ENCODE measurements at places on chromosomes 4 and X. TPM values are rescaled to one million over a fixed set of nuclear protein-coding genes. Genes with fewer than 3 reads are reported as not detected.

The TRIM60 gene
- total RNA-seq, result not detected

The NR3C2 gene
- 15.4 TPM for total RNA-seq

GRCh38 chrX:149870840-149871239 is 10.1 kb upstream of the MAGEA8 start:
- DNase-seq, result no peak

GRCh38 chr4:69878250-69878649 is 18.3 kb upstream of the SULT1E1 start:
- DNase-seq, result peak; percentile 4

DNA sequence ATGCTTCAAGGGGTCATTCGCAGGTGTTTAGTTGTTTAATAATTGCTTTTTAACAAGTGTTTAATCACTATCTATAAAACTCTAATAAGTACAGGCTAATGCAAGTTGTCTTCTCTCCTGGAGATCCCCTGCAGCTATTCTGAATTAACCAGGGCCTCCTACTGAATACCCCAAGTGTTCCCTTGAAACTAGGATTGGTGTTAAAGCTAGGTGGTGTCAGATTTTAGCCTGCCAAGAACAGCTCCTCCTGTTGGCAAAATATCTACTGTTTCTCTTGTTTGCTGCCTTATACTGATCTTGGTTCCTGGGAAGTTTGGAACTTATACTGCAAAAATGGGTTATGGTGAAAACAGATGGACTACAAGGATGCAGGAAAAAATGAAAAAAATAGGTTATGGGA is 26.1 kb upstream of the TMEM154 start:
- no peak for DNase-seq
